ENCODE measurements at places on chromosomes 2 and 18.

- no peak for DNase-seq
These were observed 13.4 kb downstream of the PPP1R7 start for GRCh38 chr2:241163601-241164118.

DNA sequence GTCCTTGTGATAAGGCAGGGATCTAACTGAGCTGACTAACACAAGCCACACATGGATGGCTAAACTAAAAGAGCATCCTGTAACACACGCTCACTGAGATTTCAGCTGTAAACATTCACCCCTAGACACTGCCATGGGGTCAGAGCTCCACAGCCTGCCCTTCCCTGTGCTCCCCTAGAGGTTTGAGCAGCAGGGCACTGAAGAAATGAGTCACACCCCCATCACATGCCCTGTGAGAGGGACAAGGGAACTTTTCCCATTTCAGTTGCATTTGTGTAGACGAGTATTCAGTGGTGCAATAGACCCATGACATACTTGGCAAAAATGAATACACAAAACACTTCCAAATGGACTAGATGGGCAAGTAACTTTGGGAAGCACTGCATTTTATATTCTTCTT lies 402.4 kb upstream of the LRRTM1 start:
- no peak for DNase-seq

DNA sequence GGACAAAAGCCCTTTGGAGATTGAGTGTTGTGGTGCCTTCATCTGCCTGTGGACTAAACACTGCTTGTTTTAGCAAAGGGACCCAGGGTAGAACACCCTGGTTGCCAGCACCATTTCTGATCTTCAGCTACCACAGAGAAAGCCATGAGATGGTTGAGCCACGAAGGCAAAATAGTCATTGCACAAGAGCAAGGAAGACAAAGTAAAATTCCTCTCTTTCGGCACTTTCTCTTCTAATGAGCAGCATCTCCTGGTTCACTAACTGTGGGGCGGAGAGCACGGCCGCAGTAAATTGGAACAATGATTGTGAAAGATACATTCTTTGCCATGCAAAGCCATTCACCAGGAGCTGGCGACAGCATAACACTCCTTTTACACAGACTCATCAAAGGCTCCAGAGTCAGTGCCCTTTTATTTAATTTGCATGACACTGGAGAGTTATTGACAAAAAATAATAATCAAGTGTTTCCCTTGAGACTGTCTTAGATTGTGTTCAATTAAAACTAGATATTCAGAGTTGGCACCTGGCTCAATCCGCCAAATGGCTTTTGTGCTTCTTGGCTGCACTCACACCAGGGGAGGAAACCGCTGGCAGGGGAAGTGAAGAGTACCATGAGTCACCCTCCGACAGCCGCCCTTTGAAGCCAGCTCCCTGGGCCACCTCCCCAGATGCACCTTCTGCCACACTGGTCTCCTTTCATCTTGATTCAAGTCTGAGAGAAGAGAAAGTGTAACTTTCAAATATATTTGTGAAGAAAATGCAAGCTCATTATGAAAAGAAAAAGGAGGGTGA lies 100.5 kb upstream of the MEIS1 start:
- DNase-seq, result no peak

DNA sequence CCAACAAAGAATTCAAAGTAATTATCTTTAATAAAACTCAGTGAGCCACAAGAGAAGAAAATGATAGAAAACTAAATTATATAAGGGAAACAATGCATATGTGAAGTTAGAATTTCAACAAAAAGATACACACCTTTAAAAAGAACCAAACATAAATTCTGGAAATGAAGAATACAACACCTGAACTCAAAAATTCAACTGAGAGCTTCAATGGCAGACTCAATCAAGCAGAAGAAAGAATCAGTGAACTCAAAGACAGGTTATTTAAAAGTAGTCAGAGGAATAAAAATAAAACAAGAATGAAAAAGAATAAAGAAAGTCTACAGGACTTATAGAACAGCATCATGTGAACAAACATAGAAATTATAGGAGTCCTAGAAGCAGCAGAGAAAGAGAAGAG lies 73.4 kb downstream of the L3MBTL4 start:
- DNase-seq, result no peak

DNA sequence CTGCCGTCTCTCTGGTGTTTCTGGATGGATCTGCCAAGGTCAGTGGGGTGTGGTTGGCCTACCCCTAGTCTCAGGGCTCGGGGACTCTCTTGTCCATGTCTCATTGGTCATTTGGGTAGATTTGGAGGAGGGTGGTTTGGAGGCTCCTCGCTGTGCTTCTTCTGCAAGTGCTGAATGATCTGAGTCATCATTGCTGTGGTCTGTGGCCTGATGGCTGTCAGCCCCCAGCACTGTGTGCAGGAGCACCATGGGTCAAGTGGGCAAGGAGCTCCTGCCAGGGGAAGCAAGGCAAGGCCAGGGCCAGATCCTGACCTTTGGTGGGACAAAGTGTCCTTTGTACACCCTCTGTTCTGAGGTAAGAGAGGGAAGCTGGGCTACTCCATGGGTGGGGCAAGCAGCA lies 221.8 kb downstream of the FHOD3 start:
- no peak for DNase-seq

GRCh38 chr2:224885836-224886547 lies 156.3 kb downstream of the DOCK10 start:
- DNase-seq, result no peak

GRCh38 chr18:35324926-35325655 lies 19.1 kb downstream of the ZNF24 start:
- DNase-seq, result no peak

DNA sequence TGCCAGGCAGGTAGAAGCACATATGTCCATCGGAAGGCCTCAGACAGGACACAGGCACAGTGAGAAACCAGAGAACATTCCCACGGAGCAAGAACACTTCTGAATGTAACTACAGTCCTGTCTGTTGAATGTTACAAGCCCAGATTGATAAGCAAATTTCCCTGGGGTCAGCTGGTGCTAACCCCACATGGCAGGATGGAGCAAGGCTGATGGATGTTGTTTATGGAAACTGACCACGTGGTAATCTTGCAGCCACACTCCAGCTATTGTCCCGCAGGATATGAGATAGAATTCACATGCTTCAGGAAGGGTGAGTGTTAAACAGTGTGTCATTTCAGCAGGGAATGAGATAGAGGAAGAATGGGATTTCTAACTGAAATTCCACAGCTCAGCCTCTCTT lies 138.8 kb upstream of the COPS8 start:
- no peak for DNase-seq

DNA sequence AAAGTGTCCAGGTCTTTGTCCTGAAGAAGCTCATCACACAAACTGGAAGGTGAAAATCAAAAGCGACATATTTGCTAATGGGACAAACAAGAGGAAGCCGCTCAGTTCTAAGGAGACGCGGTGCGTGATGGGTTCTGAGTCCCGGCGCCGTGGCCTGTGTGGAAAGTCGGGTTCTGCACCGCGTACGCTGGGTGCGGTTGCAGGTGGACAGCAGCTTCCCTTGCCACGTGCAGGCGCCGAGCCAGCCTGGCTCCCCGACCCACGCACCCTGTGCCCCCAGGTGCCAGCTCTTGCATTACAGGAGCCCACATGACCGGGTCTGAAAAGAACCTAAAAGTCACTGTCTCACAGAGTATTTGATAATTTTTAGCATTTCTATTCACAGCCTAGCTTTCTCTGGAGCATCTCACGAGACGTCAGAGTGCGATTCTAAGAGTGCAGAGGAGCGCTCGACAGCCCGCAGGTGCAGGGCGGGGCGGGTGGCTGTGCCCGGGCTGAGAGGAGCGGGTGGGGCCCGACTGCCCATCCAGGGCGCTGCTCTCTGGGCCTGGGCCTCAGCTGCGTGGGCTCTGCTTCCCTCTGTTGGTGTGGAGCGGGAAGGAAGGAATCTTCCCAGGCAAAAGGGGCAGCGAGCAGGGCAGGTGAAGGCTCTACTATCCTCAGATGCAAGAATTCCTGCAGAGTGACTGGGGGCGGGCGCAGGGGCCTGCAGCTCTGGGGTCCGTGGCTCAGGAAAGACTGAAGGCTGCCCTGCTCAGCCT lies 39.4 kb downstream of the MYT1L start:
- DNase-seq, result no peak

GRCh38 chr18:79875931-79876461 lies 75.5 kb downstream of the SLC66A2 start:
- no peak for DNase-seq

- DNase-seq, result no peak
These were observed 133.4 kb upstream of the CXCR4 start for GRCh38 chr2:136251197-136251884.

DNA sequence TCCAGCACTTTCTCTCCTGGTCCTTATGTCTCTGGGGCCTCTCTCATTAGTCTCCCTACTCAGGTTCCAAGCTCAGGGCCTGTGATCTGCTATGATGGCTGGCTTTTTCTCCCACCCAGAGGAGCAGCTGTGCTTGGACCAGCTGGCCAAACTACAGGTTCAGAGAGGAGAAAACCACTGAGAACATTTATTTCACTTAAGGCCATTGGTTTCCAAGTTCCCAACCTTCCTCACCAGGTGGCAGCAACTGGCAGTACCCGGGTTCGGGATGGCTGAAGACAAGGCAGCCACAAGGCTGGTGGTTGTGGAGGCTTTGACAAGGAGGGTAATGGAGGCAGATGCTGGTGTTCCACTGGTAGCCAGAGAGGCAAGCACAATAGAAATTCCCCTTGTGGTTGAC lies 29.9 kb upstream of the SELENOI start:
- no peak for DNase-seq

GRCh38 chr18:36337679-36338402 lies 40.3 kb downstream of the FHOD3 start:
- DNase-seq, result no peak
